ENCODE measurements at places on chromosomes 1 and 21. TPM values are rescaled to one million over a fixed set of nuclear protein-coding genes. Genes with fewer than 3 reads are reported as not detected.

- no peak for DNase-seq
Observed at GRCh38 chr1:235979716-235980333, 85.1 kb downstream of the NID1 start.

DNA sequence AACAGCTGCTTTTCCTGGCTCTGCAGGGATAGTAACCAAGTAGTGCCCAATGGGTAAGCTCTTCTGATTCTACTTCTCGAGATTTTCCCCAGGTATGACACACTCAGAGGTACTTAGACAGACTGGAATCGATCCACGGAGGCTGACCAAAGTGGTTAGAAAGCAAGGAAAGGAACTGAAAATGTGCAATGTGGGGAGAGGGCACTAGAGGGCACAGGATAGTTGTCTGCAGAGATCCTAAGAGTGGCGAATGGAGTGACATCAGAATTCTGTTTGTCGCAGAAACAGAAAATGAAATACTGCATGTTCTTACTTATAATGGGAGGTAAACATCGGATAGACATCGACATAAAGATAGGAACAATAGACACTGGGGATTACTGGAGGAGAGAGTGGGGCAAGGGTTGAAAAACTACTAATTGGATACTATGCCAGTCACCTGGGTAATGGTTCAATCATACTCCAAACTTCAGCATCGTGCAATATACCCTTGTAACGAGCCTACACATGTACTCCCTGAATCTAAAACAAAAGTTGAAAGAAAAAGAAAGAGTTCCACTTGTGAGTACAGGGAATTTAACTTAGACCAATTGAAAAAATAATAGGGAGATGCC, 23.3 kb downstream of the CYP2J2 start:
- DNase-seq, result peak; percentile 34

- DNase-seq, result peak; percentile 52
Observed at GRCh38 chr1:223700942-223701637, 11.2 kb upstream of the CAPN2 start.

The DUSP23 gene
- 27.2 TPM for total RNA-seq

DNA sequence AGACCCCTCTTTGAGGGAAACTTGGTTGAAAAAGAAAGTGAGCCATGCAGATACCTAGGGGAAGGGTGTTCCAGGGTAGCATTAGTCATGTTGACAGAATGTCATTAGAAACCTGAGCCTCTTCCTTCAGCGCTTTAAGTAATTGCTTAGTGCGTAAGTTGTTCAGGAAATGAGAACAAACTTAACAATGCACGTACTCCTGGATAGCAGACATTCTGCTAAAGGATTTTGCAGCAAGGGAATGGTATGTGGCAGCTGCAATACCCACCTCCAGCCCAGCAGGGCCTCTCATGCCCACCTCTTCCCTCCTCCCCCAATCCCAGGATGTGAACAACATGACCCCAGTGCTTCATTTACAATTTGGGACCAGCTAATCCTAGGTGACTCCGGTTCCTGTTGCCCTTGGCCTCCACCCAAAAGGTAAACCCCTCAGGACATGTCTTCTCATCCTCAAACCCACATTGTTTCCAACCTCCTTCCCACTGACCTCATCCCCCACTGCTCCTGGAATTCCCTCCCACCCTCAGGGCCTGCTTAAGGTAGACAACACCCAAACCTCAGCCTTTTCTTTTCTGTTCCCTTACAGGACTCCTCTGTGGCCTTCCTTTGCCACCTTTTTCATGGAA, 98.0 kb upstream of the BCAR3 start:
- no peak for DNase-seq

GRCh38 chr1:175188936-175189335, 3.6 kb downstream of the KIAA0040 start:
- peak; percentile 81 for DNase-seq

DNA sequence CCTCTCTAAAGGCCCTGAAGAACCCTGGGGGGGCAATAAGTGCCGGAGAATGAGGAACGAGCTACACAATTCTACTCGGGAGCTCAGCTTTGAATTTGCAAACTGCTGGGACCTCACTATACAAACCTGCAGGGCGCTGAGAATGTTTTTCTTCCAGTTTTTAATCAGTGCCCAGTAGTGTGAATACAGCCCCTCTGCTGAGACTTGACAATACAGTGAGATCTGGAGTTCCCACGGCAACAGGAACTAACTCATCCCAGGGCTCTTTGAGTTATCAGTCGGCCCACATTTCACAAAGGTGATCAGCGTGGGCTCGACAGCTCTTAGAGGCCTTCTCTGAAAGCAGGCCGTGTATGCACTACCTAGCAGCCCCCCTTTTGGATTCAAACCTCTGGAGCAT, 41.7 kb downstream of the TMEM53 start:
- DNase-seq, result peak; percentile 25

GRCh38 chr1:241611063-241611462, 29.1 kb downstream of the CHML start:
- DNase-seq, result no peak

GRCh38 chr1:29973406-29973805, 737.1 kb downstream of the PTPRU start:
- no peak for DNase-seq

DNA sequence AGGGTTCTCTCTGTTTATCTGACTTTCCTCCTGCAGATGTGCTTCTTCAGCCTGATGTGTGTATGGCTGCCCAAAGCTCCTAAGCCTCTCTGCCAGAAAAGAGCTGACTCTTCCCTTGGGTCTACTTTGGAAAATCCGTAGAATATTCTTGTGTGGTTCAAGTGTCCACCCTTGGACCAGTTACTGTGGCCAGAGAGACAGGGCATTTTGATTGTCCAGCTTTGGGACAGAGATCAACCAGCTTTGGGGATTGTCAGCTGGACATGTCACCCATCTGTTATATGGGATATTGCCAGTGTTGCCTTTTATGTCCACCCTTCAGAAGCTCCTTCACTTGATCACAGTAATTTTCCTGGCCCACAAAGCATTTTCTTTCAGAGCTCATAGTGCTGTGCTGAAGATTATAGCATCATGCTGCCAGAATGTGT, 126.2 kb upstream of the L1TD1 start:
- DNase-seq, result no peak

DNA sequence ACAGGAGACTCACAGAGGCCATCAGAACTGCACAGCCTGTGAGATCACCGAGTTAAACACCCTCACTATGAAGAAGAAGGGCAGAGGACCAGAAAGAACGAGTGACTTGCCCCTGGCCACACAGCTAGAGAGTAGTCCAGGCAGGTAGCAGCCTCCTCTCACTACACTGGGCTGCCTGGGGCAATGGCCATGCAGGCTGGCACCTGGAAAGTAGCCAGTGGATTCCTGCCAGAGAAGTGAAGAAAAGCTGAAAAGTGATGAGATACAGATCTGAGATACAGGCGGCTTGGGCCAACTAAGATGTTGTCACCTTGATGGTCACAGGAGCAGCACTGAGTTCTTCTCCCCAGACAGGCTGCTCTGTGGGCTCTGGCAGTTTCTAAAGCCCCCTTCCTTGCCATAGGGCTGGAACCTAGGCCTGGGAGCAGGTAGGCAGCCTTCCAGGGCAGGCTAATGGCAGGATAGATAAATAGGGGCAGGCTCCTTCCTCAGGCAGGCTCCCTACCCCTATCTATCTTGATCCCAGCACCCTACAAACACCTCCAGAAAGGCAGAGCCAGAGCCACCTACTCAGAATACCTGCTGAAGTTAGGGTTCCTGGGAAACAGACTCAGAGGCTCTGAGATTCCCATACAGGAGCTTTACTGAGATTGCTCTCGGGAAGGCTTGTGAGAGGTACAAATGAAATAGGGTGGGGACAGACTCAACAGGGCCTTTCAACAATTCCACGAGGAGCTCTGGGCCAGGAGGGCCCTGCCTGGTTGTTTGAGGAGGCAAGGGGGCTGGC, 106.3 kb downstream of the BEND5 start:
- no peak for DNase-seq

DNA sequence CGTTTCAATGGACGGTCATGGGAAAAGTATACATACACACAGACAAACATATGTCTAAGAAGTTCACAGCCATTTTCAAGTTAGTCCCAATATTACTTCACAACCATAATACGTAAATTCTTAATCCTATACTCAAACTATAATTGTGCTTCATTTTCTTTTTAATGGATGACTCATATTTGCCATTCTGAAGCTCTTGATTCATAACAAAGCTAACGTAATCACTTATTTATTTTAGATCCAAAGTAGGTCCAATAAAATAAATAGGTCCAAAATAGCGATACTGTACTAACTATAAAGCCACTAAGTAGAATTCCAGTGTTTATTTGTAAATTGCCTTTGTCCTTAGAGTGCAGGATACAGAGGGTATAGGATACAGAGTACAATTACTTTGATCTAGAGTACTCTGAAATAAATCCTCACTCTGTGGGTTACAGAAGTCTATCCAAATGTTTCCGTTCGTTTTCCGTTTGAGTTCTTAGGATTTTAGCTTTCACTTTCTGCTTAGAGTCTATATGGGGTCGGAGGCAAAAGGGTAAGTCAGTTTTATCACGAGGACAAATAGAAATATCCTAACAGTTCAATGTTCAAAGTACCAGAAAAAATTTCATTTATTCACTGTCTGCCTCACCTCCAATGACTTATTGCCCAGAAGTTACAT, 8.8 kb upstream of the C1orf115 start:
- no peak for DNase-seq

The DPM3 gene
- 37.1 TPM for total RNA-seq

DNA sequence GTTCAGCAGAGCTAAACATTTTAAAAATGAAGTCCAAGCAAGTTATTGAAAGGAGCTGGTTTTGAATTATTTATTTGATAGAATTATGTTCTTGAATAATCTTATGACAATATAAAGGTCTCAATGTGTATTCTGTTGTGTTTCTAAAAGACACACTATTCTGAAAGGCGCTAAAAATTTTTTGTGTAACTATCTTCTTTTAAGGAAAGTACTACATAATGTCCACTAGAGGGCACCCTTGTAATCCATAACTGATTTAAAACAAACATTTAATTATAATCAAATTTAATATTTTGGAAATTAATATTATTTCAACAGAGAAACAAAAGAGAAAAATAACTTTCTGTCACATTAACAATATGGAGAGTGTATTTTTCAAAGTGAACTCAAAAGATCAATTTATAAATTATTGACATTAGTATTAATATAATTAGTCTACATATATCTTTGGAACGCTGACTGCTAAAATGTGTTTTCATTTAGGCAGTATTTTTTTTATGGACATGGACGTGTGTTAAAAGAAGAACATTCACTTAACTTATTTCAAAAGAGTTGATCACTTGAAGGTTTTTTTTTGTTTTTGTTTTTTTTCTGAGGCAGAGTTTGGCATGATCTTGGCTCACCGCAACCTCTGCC, 248.4 kb downstream of the DENND1B start:
- DNase-seq, result no peak

The GBP2 gene
- total RNA-seq, result 189 TPM

The BECN2 gene
- total RNA-seq, result not detected

- no peak for DNase-seq
Observed at GRCh38 chr1:76426606-76427005, 352.1 kb downstream of the ST6GALNAC3 start.

- no peak for DNase-seq
Observed at GRCh38 chr1:106957795-106958194, 98.7 kb upstream of the PRMT6 start.

- no peak for DNase-seq
Observed at GRCh38 chr21:15564907-15565306, 164.9 kb upstream of the USP25 start.

The MTF1 gene
- 17.7 TPM for total RNA-seq

The UROD gene
- 109 TPM for total RNA-seq

GRCh38 chr1:116508984-116509980, 61.5 kb downstream of the CD58 start:
- DNase-seq, result peak; percentile 80

The RHOU gene
- 1.2 TPM for total RNA-seq

The FCER1G gene
- 0.81 TPM for total RNA-seq

The TMOD4 gene
- 1.9 TPM for total RNA-seq

- no peak for DNase-seq
Observed at GRCh38 chr1:100461222-100461621, 76.7 kb upstream of the GPR88 start.

GRCh38 chr1:6832531-6833188, 47.4 kb downstream of the CAMTA1 start:
- DNase-seq, result no peak

DNA sequence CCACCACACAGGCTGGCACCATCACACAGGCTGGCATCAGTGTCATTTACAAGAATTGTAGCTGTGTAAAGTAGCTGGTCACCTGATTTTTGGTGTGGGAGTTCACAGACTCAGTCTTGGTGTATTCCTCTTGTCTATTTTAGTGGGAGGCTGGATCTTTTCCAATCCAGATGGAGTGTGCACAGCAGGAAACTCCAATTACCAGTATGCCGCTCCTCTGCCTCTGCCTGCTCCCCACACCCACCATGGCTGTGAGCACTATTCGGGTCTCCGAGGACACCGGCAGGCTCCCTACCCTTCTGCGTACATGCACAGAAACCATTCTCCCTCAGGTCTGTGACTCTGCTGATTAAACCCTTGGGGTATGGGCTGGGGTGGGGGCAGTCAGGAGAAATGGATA, 24.2 kb downstream of the TBX19 start:
- DNase-seq, result no peak

GRCh38 chr1:80535466-80535865, 1265.3 kb upstream of the ADGRL2 start:
- DNase-seq, result no peak

GRCh38 chr21:19029816-19030215, 626.2 kb upstream of the TMPRSS15 start:
- DNase-seq, result no peak

GRCh38 chr1:20328201-20328600, 37.5 kb downstream of the VWA5B1 start:
- no peak for DNase-seq

- no peak for DNase-seq
Observed at GRCh38 chr1:41623736-41624135, 139.3 kb upstream of the EDN2 start.

- no peak for DNase-seq
Observed at GRCh38 chr1:181040284-181040865, 6.6 kb downstream of the MR1 start.

- no peak for DNase-seq
Observed at GRCh38 chr1:226523646-226524406, 24.7 kb upstream of the STUM start.

The KRTAP7-1 gene
- total RNA-seq, result not detected

- DNase-seq, result no peak
Observed at GRCh38 chr1:9186082-9186859, 48.3 kb upstream of the H6PD start.

GRCh38 chr1:93328809-93329760, 16.6 kb upstream of the DR1 start:
- DNase-seq, result no peak

DNA sequence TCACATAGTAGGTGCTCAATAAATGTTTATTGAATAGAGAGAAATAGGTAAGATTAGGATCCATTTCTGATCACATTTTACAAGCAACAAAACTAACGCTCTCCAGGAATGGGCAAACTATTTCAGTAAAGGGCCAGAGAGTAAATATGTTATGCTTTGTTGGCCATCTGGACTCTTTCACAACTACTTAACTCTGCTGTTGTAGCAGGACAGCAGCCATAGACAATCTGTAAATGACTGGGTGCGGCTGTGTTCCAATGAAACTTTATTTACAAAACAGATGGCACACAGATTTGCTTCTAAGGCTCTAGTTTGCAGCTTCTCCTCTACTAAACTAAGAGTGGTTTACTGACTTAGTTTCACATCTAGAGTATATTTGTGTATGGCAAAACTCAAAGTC, 83.0 kb upstream of the BACH1 start:
- DNase-seq, result no peak

- no peak for DNase-seq
Observed at GRCh38 chr1:119368554-119368953, at the start of gene HAO2. Gene HAO2, plus strand, starts transcription at chr1:119368785. Its CDS starts 12,301 bp downstream, at chr1:119381086.

The OR6K3 gene
- not detected for total RNA-seq

- no peak for DNase-seq
Observed at GRCh38 chr1:41583658-41584547, 99.4 kb upstream of the EDN2 start.

The BRWD1 gene
- total RNA-seq, result 29.3 TPM

- DNase-seq, result no peak
Observed at GRCh38 chr1:212967801-212968200, 17.5 kb downstream of the VASH2 start.

All from activated CD8-positive, alpha-beta T cell treated with anti-CD3 and anti-CD28 coated beads for 36 hours (primary cell).